ENCODE measurements at places on chromosomes 16 and 17.

- no peak for DNase-seq
These were observed 15.3 kb upstream of the FZD2 start for GRCh38 chr17:44541884-44542581.

GRCh38 chr16:77393955-77394354 is 40.9 kb downstream of the ADAMTS18 start:
- no peak for DNase-seq

DNA sequence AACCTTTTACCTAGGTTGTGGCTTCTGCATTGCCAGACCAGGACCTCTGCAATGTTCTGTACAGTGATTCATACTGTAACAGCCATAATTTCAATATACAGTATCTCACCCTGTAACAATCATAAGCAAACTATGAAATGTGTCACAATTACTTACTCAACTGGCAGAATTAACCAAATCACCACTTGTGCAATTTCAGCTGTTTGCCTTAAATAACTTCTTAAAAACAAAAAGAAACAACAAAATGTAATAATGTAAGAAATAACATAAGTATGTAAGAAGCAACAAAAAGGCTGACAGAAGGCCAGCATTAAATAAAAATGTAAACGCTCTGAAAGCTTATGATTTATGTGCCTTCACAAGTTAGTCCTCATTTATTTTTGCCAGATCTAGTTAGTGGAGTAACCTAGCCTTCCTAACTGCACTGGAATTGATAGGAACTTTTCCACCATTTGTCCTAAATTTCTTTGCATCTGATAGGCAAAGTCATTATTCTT is 96.9 kb downstream of the SKAP1 start:
- DNase-seq = no peak

DNA sequence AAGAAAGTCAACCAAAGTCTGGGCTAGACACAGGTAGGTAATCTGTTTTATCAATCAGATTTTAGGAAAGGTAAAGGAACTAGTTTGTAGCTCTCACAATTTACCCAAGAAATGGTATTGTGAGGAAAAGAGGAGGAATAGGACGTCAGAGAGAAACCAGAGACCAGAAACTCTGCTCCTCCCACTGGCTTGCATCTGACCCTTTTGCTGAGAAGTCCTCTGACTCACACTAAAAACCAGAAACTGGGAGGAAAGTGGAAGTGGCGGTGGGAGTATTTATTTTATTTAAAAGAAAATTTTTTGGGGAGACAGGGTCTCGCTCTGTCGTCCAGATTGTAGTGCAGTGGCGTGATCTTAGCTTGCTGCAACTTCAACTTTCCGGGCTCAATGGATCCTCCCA is 38.0 kb upstream of the MNT start:
- no peak for DNase-seq

DNA sequence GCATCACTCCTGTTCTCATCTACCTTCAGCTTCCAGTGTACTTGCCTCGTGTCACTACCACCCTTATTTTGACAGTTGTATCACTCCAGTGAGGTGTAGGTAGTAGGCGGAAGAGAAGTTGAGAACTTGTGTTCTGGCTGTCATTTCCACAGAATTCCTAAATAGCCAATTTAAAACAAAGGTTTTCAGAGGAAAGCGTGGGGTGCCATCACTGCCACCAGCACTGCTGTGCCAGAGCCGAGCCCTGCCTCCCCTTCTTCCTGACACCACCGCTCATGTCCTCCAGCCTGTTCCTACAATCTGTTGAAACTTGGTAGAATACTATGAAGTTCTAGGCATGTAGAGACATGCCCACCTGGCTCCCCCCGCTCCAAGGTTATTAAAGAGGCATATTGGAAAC is 215.8 kb downstream of the TANC2 start:
- DNase-seq = no peak

DNA sequence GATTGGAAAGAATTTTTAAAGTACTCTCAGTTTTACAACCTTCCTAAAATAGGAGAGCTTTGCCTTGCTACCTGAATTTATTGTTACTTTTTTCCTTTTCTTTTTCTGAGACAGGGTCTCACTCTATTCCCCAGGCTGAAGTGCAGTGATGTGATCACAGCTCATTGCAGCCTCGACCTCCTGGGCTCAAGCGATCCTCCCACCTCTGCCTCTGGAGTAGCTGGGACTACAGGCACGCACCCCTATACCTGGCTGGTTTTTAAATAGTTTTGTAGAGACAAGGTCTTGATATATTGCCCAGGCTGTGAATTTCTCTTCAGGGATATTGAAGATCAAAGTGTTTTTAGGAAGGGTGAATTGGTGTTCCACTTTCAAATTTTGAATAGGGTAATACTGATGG is 3.8 kb downstream of the MPV17L start:
- no peak for DNase-seq

GRCh38 chr16:29029168-29029994 is 44.5 kb downstream of the LAT start:
- DNase-seq = no peak

GRCh38 chr17:41537614-41537954 is 9.5 kb upstream of the KRT19 start:
- no peak for DNase-seq

GRCh38 chr17:45823598-45823997 is 21.1 kb upstream of the SPPL2C start:
- no peak for DNase-seq

DNA sequence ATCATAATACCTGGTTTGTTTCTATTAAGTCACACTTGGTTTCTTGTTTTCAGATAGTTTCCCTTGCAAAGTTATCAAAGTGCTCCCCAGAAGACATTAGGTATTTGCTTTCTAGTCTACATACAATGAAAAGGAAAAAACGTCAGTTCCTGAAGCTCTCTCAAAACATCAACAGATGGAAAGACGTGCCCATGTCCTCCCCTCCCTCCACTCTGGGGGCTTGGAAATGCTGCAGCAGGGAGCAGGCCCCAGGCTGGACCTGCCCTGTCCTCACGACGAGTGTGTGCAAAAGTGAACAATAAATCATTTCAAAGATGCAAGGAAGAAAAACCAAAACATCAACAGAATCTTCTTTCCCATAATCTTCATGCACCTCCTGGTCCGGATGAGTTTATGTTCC is 118.5 kb downstream of the USP22 start:
- DNase-seq = no peak

DNA sequence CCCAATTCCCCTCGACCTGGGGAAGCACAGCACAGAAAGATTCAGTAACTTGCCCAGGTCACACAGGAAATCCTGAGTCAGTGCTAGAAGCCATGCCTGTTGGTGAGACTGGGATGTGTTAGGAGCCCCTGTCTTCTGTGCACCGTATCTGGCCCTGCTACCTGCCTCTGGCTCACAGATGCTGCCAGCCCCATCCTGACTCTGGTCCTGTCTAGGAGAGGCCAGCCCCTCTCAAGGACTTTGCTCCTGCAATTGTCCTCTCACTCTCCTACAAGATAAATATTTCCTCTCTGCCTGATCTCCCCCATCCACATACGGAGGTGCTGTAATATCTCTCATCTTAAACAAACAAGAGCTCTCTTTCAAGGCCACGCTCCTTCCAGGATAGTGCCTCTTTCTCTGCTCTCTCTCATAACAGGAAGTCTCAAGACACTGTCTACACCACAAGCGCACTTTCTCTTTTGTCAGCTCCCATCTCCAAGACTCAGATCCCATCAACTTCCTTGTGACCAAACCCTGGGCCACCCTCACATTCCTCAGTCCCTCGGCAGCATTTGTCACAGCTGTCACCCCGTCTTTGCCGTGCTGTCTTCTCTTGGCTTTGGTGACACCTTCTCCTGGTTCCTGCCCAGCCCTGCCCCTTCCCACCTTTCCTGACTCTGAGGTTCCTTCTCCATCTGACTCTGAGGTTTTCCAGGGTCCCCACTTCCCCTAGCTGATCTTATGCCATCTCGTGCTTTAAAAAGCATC is 1.9 kb downstream of the SLC13A2 start:
- no peak for DNase-seq

All from central memory CD8-positive, alpha-beta T cell (primary cell).